ENCODE measurements at places on chromosomes 6 and 20. TPM values are rescaled to one million over a fixed set of nuclear protein-coding genes. Genes with fewer than 3 reads are reported as not detected.

Gene RGS17
- total RNA-seq: not detected

Gene SNX21
- 182 TPM for total RNA-seq

Gene WFDC5
- not detected for total RNA-seq

GRCh38 chr20:58546756-58547622 is 31.8 kb upstream of the APCDD1L start:
- H3K4me3 ChIP-seq: no peak overlapping the region
- no peaks in the 10 kb centered on the region for H3K36me3 ChIP-seq
- no peaks in the 10 kb centered on the region for H3K4me1 ChIP-seq
- no peak overlapping the region for H3K27ac ChIP-seq
- no peaks in the 10 kb centered on the region for H3K27me3 ChIP-seq

DNA sequence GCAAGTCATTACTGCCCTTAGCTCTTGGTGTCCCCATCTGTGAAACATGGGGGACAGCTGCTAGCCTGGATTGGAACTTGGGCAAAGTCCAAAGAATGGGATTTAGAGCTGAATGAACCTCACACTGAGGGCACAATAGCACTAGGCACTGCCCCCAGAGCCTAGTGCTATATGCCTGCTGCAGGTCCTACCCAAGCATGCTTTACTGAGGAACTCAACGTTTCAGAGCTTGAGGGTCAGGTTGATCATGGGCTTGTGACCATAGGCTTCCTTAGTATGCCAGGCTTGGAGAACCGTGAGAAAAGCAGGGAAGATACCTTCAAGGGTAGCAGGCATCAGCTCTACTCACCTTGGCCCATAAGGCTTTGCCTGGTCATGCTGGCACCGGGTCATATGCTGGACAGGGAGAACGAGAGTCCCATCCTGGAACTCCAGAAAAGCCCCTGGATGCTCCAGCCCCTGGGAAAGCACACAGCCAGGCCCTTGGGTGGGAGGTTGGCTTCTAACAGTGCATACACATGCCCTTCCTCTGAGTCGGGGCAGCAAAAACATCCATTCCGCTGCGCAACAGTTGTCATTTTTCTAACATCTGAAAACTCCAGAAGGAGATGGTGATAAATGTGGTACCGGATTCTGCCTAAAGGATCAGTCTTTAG is 29.7 kb downstream of the EIF2S2 start:
- no peaks in the 10 kb centered on the region for H3K27me3 ChIP-seq
- peak overlapping the region; percentile 54 for H3K27ac ChIP-seq
- no peak overlapping the region for H3K4me3 ChIP-seq
- no peaks in the 10 kb centered on the region for H3K4me1 ChIP-seq
- DNase-seq: no peak

DNA sequence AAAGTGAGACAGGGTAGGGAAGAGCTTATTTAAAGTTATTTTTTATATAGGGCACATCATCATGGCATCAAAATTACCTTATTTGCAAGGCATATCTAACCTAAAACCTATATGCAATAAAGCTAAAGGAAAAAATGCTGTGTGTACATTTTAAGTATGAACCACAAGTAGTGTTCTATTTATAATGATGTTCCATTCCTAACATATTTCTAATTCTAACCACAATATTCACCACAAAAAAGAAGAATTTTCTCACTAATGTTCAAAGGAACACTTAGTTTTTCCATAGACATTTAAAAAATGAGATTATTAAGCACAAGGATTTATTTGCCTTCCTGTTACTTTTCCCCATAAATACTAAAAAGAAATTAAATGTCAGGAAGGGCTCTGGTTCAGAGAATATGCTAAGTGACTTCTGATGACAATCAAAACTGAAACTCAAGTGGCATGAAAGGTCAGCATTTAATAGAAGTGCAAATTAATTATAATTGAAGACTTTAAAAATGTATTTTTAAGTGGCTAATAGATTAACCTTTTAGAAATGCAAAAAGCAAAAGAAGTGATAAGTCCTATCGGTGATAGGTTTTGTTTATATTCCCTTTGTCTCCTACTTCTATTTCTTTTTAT is 25.1 kb downstream of the GPR63 start:
- no peak for DNase-seq
- H3K27ac ChIP-seq: no peak overlapping the region
- H3K36me3 ChIP-seq: no peaks in the 10 kb centered on the region
- no peaks in the 10 kb centered on the region for H3K4me1 ChIP-seq
- no peaks in the 10 kb centered on the region for H3K27me3 ChIP-seq
- H3K4me3 ChIP-seq: no peak overlapping the region

DNA sequence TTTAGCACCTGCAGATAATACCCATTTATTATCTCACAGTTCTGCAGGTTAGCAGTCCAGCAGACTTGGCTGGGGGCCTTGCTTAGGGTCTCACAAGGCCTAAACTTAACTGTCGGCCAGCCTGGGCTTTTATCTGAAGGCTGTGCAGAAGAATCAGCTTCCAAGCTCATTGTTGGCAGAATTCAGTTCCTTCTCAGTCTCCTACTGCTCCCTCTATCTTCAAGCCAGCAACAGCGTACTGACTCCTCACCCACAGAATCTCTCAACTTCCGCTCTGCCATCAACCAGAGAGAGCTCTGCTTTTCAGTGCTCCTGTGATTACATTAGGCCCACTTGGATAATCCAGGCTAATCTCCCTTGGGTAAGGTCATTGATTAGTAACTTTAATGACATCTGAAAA is 30.2 kb upstream of the NHSL1 start:
- H3K27ac ChIP-seq: no peak overlapping the region
- no peaks in the 10 kb centered on the region for H3K27me3 ChIP-seq
- H3K36me3 ChIP-seq: no peaks in the 10 kb centered on the region
- DNase-seq: no peak
- no peaks in the 10 kb centered on the region for H3K4me1 ChIP-seq

- DNase-seq: no peak
- no peaks in the 10 kb centered on the region for H3K36me3 ChIP-seq
- no peak overlapping the region for H3K27ac ChIP-seq
- H3K4me3 ChIP-seq: no peak overlapping the region
- H3K4me1 ChIP-seq: no peaks in the 10 kb centered on the region
- no peaks in the 10 kb centered on the region for H3K27me3 ChIP-seq
Measured at GRCh38 chr20:61841966-61842365, 223.7 kb downstream of the TAF4 start.

- H3K36me3 ChIP-seq: no peaks in the 10 kb centered on the region
- no peak overlapping the region for H3K27ac ChIP-seq
- H3K4me1 ChIP-seq: no peaks in the 10 kb centered on the region
- H3K4me3 ChIP-seq: no peak overlapping the region
Measured at GRCh38 chr6:155398701-155399061, 57.0 kb downstream of the NOX3 start.

DNA sequence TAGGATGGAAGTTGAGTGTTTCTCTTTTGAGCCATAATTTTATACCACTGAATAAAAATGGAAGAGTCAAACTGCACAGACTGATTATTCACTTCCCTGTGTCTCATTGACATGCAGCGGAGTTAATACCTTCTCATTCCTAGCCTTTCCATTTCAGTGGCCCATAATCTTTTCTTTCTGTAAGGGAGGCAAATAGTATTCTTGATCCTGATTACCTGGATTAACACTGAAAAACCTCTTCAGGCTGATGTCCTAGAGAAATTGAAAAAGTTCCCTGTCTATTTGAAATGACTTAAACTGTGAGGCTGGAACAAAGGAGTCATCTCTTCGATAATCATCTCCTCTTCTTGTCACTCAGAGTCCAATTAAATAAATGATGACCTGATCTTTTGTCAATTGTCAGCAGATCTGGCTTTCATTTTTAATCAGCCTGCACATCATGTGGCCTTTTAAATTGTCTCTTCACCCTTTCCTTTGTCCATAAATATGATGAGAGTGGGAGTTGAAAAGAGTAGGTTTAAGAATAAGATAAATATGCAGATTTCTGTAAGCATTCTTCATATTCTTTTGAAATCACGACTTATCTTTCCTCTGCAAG is 713.0 kb downstream of the EPM2A start:
- DNase-seq: no peak
- no peaks in the 10 kb centered on the region for H3K4me1 ChIP-seq
- no peak overlapping the region for H3K27ac ChIP-seq
- no peaks in the 10 kb centered on the region for H3K27me3 ChIP-seq
- H3K36me3 ChIP-seq: no peaks in the 10 kb centered on the region

DNA sequence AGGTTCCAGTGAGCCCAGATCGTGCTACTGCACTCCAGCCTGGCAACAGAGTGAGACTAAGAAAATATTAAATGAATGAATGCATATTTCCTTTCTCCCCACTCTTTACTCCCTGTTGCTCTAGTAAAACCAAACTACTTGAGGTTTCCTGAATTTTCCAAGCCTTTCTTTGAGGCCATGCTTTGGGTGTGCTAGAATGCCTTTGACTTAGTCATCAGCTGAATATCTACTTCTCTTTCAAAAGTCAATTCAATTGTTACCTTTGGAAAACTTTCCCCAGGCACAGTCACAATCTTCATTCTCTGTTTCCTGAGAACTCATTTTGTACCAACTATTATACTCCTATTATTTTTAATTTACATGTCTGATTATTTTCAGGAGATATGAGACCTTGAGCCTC is 27.5 kb upstream of the CEP85L start:
- no peak overlapping the region for H3K4me3 ChIP-seq
- H3K36me3 ChIP-seq: no peaks in the 10 kb centered on the region
- H3K27me3 ChIP-seq: no peaks in the 10 kb centered on the region
- H3K4me1 ChIP-seq: no peaks in the 10 kb centered on the region
- no peak for DNase-seq

GRCh38 chr20:15220778-15221565 is 883.6 kb upstream of the FLRT3 start:
- no peaks in the 10 kb centered on the region for H3K36me3 ChIP-seq
- DNase-seq: no peak

DNA sequence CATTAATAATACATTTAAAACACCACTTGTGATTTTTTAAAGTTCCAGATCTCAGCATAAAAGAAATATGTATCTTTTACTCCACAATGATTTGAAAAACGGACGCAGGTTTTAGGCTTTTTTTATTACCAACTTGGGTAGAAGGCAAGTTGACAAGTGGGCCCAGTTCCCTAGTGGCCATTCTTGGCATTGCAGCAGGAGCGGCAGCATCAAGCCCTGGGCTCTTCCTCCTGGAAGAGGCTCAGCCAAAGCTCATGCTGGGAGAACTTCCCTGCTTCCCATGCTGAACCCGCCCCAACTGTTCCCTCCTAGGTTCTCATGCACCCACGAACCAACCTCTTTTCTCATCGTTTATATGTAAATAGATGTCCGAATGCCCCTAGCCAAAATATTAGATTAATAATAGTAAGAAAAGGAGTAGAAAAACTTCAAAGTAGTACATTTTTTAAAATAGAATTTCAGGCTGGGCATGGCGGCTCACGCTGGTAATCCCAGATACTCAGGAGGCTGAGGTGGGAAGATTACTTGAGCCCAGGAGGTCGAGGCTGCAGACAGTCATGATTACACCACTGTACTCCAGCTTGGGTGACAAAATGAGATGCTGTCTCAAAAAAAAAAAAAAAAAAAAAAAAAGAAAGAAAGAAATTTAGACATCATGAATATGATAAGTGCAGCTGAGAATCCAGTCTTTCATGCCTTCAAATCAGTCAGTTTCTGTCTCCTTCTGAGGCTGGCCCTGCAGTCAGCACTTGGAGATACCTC is 18.2 kb upstream of the MYB start:
- H3K36me3 ChIP-seq: no peaks in the 10 kb centered on the region
- no peaks in the 10 kb centered on the region for H3K4me1 ChIP-seq
- no peak overlapping the region for H3K27ac ChIP-seq
- H3K4me3 ChIP-seq: no peak overlapping the region
- DNase-seq: no peak

GRCh38 chr6:16754274-16754673 is 7.0 kb downstream of the ATXN1 start:
- DNase-seq: no peak
- no peak overlapping the region for H3K4me3 ChIP-seq
- H3K36me3 ChIP-seq: no peaks in the 10 kb centered on the region
- no peaks in the 10 kb centered on the region for H3K27me3 ChIP-seq

All from ascending aorta (tissue), 2 donors.